ENCODE measurements at places on chromosomes 13 and 19.

DNA sequence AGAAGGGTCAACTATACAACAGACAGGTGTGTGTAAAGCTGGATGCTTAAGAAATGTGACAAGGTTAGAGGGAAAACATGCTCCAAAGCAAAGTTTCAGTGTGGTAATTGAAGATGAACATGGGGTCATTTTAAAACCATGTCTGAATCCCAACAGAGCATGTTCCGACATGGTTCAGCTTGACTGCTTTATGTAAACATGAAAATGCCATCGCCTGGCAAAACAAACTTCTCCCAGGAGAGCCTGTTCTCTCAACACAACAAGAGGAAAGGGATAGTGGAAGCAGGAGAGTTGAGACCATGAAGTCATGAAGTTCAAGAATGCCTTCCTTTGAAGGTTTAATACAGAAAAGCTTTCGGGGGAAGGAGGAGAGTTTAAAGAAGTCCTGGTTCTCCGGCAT is 85.8 kb downstream of the EPSTI1 start:
- no peak for DNase-seq

DNA sequence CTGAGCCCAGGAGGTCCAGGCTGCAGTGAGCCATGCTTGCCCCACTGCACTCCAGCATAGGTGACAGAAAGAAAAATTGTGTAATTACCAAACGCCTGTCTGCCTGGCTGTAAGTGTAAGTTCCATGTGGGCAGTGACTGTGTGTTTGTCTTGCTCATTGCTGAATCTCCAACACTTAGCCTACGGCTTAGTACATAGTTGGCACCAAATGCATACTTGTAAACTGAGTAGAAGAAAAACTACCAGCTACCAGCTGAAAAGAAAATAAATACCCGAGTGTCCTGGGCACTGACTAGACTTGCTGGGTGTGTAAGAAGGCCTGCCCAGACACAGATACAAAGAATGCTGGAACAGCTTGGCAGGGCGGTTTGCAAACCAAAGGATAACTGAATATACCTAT is 2.7 kb upstream of the CEBPG start:
- DNase-seq: no peak

DNA sequence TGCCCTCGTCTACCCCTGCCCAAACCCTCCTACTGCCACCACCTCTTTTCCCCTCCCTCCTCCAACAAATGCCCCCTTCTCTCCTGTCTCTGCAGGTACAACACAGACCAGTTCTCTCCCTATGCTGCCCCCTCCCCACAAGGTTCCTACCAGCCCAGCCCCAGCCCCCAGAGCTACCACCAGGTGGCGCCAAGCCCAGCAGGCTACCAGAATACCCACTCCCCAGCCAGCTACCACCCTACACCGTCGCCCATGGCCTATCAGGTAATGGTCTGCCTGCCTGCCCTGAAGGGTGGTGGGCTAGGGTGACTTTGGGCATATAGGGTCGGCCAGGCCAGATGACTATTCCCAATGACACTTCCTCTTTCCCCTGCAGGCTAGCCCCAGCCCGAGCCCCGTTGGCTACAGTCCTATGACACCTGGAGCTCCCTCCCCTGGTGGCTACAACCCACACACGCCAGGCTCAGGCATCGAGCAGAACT is 6.5 kb upstream of the TIMM50 start:
- DNase-seq: no peak

DNA sequence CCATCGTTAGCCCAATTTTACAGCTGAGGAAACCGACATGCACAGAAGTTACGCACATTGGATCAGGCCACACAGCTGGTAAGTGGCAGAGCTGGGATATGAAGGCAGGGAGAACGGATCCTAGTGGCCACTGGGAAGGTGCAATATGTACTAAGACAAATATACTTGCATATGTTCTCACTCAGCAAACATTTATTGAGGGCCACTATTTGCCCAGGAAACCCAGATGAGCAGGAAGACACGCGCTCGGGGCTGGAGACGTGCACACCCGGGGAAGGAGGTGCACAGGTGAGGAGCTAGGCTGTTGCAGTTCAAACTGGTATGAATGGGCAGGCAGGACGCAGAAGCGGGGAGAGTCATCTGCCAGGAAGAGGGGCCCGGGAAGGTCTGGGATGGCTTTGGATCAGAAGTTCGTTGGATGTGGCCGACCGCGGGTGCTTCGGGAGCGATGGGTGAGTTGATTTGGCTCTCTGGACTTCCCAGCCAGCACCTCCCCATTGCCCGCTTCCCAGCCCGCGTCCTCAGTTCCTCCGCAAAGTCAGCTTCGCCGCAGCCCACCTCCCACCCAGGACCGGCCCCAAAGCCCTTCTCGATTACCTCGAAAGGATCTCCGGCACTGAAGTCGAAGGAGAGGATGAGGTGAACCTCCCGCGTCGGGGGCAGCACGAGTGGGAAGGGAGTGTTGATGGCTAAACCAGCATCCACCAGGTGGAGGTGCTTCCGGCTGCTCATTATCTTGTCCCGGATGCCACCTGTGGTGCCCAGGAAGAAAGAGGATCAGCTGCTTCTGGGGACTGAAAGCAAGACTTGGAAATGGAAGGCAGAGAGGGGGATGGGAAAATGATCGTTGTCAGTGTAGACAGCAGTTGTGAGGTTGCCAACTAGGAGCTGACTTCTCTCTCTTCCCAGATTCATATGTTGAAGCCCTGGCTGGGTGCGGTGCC is 17.8 kb upstream of the CABP5 start:
- DNase-seq: no peak

- DNase-seq: no peak
These were observed 30.6 kb downstream of the NLRP13 start for GRCh38 chr19:55901369-55902079.

DNA sequence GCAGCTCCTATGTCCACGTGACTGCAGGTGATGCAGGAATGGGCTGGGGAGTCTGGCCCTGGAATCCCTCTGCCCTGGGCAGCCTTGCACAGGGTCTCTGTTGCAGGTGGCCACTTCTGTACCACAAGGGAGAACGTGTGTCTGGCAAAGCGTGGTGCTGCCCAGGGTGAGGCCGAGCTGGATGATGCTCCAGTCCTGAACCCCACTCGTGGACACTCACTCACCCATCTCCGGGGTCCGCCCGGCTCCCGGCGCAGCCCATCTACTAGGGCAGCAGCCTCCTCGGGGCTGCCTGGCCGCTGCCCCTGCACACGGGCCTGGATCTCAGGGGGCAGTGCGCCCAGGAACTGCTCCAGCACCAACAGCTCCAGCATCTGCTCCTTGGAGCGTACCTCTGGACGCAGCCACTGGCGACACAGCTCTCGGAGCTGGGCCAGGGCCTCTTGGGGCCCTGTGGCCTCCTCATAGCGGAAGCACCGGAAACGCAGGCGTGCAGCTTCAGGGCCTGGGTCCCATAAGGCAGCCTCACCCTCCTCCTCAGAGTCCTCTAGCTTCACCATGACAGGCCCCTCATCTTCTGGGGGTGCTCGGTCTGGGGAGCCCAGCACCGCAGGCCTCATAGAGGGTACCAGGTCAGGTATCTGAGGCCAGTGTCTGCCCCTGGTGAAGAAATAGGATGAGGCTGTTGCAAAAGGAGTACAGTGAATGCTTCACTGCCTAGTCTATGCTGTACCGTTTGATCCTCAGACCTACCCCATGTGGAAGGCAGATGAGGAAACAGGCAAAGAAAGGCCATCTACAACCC is 2.2 kb downstream of the MZF1 start:
- no peak for DNase-seq

DNA sequence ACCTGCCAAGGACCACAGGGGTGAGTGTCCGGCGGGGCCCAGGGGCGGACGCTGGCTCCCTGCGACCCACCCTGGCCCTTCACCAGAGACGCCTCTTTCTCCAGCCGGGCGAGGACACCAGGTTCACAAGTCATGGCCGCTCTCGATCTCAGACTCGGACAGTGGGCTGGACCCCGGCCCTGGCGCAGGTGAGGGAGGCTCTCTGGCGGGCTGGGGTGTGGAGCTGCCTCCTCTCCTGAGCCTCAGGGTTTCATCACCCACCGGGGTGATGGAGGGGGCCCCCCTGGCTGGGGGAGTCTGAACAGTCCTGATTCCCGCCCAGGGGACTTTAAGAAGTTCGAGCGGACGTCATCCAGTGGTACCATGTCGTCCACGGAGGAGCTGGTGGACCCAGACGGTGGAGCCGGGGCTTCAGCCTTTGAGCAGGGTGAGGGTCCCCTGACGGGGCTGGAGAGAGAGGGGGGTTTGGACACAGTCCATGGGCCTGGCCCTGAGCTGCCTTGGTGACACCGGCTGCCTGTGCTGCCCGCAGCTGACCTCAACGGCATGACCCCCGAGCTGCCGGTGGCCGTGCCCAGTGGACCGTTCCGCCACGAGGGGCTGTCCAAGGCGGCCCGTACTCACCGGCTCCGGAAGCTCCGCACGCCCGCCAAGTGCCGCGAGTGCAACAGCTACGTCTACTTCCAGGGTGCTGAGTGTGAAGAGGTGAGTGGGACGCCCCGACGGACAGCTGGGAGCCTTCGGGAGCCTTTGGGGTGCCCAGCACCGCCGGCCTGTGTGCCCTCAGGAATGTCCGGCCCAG is 13.6 kb downstream of the ARHGAP45 start:
- no peak for DNase-seq

DNA sequence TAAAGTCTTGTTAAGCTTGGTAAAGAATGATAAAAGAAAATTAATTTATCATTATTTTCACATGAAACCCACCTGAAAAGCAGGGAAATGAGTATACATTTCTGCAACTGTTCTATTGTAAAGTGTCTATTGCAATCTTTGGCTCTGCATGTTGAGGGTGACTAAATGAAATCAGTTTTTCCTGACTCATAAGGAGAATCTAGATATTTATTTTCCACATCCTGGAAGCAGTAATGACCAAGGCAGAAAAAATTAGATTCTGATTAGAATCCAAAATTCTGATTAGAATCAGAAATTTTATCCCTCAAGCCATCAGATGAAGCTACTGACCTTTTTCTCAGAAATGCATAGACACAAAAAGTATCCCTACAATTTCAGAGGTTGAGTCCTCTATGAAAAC is 178.4 kb downstream of the MYO16 start:
- DNase-seq: no peak

GRCh38 chr19:19595171-19595701 is 23.3 kb downstream of the PBX4 start:
- no peak for DNase-seq

GRCh38 chr19:10083911-10084310 is 2.2 kb upstream of the SHFL start:
- no peak for DNase-seq

- no peak for DNase-seq
These were observed 9.3 kb downstream of the CALM3 start for GRCh38 chr19:46610413-46610775.

DNA sequence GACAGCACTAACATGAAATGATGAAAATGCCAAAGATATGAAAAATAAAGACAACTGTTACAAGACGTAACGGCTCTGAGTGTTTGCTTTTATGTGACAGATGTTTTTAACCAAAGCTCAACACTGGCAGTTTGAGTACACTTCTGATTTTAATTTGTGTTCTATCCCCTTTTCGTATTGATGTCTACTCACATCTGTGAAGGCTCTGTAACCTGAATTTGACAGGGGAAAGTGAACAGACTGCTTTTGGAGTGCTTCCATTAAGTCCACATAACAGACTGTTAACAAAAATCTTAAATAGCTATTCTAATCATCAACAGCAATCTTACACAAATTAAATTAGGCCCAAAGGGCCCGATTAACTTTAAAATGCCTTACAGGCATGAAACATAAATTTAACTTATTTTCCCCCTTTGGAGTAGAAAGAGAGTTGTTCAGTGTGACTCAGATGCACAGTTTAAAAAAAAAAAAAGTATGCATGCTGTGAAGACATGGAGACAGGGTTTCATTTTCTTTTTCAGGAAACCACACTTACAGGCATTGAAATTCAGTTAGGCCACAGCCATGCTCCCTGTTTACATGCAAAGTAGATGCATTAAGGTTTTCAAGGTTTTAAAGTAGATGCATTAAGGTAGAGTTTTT is 16.3 kb upstream of the RNASEH2B start:
- no peak for DNase-seq

DNA sequence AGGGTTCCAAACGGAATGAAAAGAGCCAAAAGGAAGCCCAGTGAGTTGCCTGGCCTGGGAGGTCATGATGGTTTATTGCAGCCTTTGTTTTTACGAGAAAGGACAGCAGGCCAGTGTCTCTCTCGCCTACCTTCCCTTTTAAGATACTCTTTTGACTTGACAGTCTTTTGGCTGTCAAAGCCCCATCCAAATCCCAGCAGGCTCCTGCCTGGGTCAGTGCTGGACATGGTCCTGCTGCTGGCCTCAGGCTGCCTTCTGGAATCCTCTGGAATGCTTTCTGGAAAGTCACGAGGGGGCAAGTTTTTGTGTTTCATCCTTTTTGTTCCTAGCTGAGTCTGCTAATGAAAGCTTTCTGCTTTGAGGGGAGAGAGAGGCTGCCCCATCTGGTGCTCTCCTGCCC is 444.8 kb downstream of the OLFM4 start:
- no peak for DNase-seq

DNA sequence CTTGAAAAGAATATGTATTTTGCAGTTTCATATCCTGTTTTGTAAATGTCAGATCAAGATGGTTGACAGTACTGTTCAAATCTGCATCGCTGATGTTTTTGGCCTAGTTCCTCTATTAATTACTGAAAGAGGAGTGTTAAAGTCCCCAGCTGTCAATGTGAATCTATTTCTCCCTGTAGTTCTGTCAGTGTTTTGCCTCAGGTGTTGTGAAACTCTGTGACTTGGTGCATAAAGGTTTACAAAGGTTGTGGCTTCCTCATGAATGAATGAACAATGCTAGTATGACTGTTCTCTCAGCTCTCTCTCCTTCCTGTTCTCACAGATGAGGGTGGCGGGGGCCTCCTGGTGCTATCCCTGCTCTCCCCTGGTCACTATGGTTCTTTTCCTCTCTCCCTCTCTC is 142.4 kb downstream of the MYCBP2 start:
- DNase-seq: no peak

DNA sequence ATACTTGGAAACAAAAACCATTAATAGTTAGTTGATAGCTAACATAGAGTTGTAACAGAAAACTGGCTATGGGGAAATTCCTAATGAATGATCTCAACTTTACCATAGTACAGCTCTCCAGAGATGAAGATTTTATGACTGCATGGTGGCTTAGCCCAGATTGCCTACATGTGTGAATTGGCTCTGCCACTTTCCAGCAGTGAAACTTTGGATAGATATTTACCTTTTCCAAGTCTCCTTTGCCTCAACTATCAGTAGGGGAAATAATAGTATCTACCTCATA is 161.1 kb downstream of the LACC1 start:
- no peak for DNase-seq

- DNase-seq: no peak
These were observed 5.5 kb upstream of the SAE1 start for GRCh38 chr19:47124937-47125668.

- peak; percentile 14 for DNase-seq
These were observed 475.7 kb downstream of the UQCRFS1 start for GRCh38 chr19:28737021-28737895.

DNA sequence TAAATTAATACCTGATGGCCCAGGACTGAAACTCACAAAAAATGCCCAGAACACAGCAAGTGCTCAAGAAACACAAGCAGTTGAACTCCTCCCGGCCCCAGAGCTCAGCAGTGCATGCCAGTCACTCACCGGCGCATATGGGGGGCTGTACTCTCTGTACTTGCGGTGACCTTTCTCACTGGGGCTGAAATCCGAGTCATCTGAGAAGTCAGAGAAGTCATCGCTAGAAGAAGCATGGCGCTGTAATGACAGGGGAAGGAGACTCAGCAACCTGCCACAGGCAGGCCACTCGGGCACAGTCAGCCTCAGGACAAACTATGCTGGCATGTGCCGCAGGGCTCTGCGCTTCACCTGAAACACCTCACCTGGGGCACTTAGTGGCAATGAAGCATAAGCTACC is 19.7 kb downstream of the ZC3H4 start:
- DNase-seq: no peak
